Right ventricle myocardium superior (tissue), 1 donor: ENCODE measurements at places on chromosomes 4 and X. TPM values are rescaled to one million over a fixed set of nuclear protein-coding genes. Genes with fewer than 3 reads are reported as not detected.

- DNase-seq, result no peak
These were observed 35.3 kb downstream of the SUPT20HL1 start for GRCh38 chrX:24395775-24396174.

- DNase-seq, result no peak
These were observed 1.6 kb upstream of the PHOX2B start for GRCh38 chr4:41750121-41750625.

- DNase-seq, result no peak
These were observed 92.4 kb downstream of the HPRT1 start for GRCh38 chrX:134552351-134552750.

DNA sequence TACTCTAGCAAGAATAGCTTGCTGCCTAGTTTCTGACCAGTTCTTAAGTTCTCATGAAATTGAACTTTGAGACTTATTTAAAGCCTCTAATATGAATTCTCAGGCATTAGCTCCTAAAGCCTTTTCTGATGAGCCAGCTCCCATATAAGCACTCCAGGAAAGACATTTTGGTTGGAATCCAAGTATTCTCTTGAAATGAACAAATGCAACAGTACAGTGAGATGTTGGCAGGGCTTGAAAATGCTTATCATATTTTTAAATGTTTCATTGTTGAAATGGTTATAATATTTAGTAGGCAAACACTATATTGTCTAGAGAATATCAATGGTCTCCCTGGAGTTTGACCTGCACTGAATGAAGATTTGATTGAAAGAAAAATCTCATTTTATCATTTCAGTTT, 240.3 kb downstream of the ANK2 start:
- no peak for DNase-seq

- no peak for DNase-seq
These were observed 12.8 kb upstream of the TMSB4X start for GRCh38 chrX:12962041-12962504.

GRCh38 chr4:146261041-146261440, 46.7 kb downstream of the REELD1 start:
- DNase-seq, result no peak

DNA sequence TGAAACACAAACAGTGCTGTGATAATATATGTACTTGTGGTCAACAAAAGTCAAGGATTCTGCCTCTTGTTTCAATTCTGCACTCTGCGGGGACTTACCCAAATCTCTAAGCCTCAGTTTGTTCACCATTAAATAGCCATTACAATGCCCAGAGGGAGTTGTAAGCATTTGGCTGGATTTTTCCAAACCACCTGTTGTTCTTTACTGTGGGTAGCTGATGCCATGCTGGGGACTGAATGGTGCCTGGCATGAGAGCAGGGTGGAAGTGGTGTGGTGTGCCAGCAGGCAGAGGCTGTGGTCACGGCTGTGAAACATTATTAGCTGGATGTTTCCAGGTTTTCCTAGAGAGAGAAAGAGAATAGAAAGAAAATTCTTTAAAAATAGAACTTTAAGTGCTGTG, 60.7 kb upstream of the PAK3 start:
- no peak for DNase-seq

AMELX gene
- total RNA-seq, result not detected

MTMR8 gene
- 0.51 TPM for total RNA-seq
